ENCODE measurements at places on chromosomes 16 and 17. TPM values are rescaled to one million over a fixed set of nuclear protein-coding genes. Genes with fewer than 3 reads are reported as not detected.

The DOC2A gene
- 0.33 TPM for total RNA-seq

The GSDMA gene
- not detected for total RNA-seq

The KRTAP9-2 gene
- total RNA-seq: not detected

The RHBDF1 gene
- 67.0 TPM for total RNA-seq

The TBC1D3H gene
- total RNA-seq: not detected

The CNGB1 gene
- total RNA-seq: not detected

The ST6GALNAC2 gene
- total RNA-seq: 0.76 TPM

The CYB5D1 gene
- total RNA-seq: 14.7 TPM

The OMG gene
- 0.30 TPM for total RNA-seq

The ITFG1 gene
- 137 TPM for total RNA-seq

The GPR139 gene
- total RNA-seq: not detected

The KDM6B gene
- total RNA-seq: 19.7 TPM

The ABCC12 gene
- 0.26 TPM for total RNA-seq

The HAPSTR1 gene
- total RNA-seq: 72.9 TPM

The TEX14 gene
- total RNA-seq: 0.03 TPM

The ADAD2 gene
- total RNA-seq: not detected

The NHLRC4 gene
- total RNA-seq: 0.99 TPM

The TMEM204 gene
- 18.9 TPM for total RNA-seq

The CBX8 gene
- 2.8 TPM for total RNA-seq

The CMTM4 gene
- total RNA-seq: 24.0 TPM

The TRIM25 gene
- total RNA-seq: 35.4 TPM

The SPPL2C gene
- not detected for total RNA-seq

The TAT gene
- total RNA-seq: not detected

The TBC1D3E gene
- not detected for total RNA-seq

The ARHGAP23 gene
- 95.5 TPM for total RNA-seq

The IL21R gene
- total RNA-seq: 1.2 TPM

Measured in smooth muscle cell of the pulmonary artery (primary cell).